ENCODE measurements at places on chromosomes 5 and 9.
A peak's percentile ranks its signal among the peaks of the same experiment; 100 is the strongest.

DNA sequence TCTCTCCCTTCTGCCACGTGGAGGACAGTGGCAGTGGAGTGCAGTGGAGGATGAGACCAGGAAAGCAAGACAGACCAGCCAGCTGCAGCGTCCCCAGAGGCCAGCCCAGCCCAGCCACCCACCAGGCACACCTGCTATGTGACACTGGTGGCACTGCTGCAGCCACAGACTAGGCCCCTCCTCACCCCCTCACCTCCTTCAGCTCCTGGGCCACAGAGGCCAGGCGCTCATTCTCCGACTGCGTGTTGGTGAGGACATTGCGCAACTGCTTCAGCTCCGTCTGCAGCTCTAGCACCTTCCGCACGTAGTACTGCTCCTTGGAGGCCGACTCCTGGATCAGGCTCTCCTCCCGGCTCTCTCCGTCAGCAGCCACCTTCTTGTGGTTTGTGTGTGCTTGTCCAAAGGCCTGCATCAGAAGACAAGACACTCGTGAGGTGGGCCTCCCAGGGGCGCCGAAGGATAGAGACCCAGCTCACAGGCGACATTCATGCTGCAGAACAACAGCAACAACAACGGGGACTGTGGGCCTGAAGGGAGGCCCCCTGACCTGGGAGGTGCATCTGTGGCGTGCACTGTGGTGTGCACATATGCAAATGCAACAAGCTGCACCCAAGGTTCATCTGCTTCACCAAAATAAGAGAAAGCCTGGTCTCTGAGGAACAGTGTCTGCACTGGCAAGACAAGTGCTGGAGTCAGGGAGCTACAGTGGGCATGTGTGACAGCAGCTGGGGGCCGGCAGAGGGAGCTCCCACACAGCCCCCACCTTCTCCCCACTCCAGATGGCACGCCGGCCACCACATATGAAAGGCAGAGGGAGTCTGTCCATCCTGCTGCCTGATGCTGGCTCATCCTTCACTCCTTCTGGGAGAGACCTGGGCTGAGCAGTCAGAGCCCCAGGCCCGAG, 35.5 kb downstream of the BICD2 start:
- no peak for DNase-seq

DNA sequence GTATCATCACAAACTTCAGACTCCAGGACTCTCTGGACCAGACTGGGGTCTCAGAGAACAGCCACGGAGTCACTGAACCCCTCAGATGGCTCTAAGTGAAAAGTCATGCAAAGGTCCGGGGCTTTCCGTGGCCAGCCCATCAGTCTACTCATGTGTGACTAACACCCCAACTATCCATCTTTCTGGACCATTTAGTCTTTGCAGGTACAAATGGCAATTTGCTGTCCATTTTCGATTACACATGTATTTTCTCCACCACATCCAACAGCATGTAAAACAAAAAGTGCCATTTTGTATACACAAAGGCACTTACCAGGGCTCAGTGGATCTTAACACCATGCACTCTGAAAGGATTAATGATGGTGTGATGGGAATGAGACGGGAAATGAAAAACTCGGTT, 387.7 kb downstream of the BNC2 start:
- no peak for DNase-seq

- peak; percentile 97 for DNase-seq
These were observed at the start of gene BRD3OS for GRCh38 chr9:134024828-134025605. TSS of gene BRD3OS (plus strand) at chr9:134025481. CDS start at chr9:134026748, 1,267 bp downstream.

DNA sequence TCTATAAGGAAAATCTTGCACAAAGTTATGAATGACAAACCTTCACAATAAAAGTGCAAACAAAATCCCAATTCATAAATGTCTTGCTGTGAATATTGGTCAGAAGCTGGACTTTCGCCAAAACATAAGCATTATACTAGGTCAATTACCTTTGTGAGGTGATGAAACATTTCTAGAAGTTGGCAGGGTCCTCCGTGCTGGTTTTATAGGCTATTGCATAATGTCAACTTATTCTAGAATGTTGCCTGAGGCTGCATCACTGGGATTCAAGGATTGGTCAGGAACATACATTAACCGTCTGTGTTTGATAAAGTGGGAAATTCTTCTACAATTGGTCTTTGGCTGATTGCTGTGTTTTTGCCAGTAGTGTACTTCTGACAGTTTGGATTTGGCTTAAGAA, 49.8 kb upstream of the PALM2AKAP2 start:
- peak; percentile 19 for DNase-seq

- DNase-seq: no peak
These were observed 8.4 kb downstream of the ZNF474 start for GRCh38 chr5:122137702-122138101.

DNA sequence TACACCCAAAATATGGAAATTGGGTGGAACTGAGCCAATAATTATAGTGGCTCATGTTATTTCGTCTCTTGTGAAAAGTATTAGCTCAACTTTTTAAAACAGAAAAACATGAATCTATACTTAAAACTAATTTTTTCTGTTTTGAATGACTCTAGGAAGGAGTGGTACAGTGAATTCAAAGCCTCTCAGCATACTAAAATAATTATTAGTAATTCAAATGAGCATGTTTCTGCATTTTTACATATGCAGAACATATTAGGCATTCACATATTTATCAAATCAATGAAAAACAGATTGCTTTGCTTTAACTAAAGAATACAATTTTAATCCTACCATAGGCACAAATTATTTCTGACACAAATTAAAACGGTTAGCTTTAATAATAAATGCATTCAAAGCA, 54.3 kb downstream of the CSNK1A1 start:
- DNase-seq: no peak

- no peak for DNase-seq
These were observed 10.6 kb downstream of the LAMC3 start for GRCh38 chr9:131019388-131020239.

DNA sequence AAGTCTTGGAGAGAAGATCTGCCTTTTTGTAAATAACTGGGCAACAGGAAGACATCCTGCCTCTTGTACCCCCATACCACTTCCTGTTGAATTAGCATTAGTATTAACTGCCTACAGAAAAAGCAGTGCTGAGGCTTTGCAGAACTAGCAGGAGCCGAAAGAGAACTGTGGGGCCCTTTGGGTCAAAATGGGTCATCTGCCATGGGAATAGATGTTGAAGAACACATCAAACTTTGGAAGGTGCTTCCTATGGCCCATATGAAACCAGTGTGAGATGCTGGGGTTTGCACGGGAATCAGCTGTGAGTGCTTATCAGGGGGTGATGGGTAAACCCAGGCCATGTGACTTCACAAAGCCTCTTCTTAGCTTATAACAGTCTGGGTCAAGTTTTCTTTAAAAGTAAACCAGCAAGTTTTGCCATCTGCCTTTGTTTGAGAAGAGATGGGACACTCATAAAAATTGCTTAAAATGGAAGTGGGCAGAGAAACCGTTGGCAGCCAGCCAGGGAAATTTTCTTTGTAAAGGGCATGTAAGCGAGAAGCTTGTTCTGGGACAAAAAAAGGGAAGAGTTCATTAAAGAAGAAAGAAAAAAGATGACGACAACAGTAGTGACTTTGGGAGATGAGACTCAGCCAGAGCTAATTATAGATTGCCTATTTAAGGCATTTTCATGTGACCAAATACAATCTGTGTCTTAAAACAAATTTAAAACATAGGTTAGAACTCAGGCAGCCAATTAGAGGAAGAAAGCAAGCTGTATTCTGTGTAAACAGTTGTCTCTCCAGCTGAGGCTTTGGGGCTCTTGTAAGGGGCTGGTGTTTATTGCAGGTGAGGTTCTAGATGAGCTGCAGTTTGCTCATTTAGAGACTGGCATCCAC, 4.4 kb downstream of the SLC25A25 start:
- no peak for DNase-seq

DNA sequence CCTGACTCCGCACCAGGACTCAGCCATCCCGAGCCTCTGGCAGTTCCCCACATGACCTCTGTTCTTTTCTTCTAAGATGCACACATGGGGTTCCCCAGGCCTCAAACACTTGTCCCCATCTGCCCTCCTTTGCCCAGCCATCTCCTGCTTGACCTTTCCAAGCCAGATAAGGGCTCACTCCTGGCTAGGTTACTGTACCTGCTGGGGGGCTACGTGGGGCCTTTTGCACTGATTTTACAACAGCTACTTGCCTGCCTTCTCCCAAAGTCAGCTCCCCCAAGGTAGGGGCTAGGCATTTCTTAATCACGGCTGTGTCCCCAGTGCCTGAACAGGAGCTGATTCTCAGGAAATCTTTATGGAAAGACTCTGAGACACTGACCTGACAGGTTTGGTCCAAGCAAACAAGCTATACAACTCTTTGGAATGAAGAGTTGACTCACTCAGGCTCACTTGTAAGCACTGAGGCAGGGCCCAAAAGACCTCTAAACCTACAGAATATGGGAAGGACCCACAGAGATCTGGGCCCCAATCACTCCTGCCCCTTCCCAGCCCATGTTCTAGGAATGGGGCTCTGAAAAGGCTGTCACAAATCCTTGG, 2.5 kb downstream of the MACROH2A1 start:
- no peak for DNase-seq

DNA sequence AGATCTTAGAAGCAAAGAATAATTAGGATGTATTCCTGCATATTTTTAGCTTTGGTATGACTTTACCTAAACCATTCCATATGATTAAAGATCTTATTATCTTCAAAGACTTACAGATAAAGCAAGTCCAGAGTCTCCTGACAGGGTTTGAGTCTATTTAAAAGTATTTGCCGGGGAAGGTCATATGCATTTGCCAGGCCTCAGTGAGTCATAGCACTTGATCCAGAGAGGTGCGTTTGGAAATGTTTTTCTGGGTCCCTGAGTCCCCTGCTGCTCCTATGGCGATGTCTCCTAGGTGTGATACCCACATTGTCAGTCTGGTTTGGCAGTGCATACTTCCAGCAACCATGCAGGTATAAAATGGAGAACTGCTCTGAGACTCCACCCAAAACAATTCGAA, 217.0 kb downstream of the FBXL7 start:
- no peak for DNase-seq

DNA sequence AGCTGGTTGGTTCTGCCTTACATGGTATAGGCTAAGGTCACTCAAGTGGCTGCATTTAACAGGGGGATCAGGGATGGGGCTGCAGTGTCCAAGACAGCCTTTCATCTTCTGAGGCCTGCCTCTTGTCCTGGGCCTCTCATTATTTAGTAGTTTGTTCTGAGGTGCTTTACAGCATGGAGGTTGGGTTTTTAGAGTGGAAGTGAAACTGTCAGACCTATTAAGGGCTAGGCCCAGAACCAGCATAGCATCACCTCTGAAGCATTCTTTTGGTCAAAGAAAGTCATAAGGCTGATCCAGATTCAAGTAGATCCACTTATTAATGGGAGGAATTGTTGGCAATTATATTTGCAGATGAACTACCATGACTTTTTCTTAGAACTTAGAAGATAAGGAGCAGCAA, 146.0 kb upstream of the NMUR2 start:
- no peak for DNase-seq

- DNase-seq: no peak
These were observed 45.2 kb upstream of the ALDH1B1 start for GRCh38 chr9:38347271-38347671.

DNA sequence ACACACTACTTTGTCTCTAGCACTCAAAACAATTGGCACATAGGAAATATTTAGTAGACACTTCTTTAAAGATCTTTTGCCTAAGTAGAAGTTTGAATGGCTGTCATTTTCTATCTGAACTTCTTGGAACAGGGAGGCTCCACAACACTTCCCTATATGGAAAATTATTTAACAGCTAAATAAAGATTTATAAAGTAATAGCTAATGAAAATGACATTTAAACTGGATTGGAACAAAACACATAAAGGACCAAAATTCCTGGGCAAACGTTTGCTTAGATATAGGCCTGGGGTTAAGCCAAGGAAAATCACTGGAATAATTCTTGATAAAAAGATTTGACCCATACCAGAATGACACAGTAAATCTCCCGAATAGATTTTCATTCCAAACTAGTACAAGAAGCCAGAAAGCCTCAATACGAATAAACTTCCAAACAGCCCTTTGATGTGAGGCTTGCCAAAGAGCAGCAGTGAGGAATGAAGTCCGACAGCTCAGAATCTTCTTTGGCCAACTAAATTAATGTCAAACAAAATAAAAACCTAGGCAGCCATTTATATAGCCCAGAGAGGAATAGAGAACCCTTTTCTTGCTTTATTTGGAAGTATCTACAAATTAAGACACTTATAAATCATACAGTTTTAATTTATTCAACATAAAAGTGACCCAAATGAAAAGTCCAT, 20.3 kb upstream of the RNF180 start:
- no peak for DNase-seq

DNA sequence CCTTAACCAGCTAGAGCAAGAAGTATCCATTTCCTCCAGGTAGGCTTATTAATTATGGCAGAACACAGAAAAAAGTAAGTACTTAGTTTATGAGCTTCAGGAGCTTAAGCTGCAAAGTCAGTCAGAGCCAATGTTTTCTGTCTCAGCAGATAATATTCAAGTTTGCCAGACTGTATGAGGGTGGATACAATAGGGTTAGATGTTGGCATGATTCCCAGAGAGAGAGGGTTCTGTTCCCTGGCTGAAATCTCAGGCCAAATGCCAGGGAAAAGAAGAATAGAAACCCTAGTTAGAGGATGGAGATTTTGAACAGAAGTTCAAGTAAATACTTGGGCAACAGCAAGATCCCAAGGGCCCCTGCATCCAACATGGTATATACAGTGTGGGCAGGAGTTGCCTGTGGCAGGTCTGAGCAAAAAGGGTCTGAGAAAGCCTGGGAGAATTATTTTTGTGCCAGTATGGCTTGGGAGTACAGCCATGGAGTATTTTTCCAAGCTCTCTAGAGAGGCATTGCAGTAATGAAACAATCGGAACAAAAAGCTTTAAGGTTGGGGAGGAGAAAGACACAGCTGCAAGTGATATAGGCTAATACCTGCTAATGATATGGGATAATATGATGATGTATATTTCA, 31.0 kb upstream of the ISOC1 start:
- peak; percentile 8 for DNase-seq

GRCh38 chr9:77793849-77794248, 145.7 kb upstream of the GNA14 start:
- no peak for DNase-seq

DNA sequence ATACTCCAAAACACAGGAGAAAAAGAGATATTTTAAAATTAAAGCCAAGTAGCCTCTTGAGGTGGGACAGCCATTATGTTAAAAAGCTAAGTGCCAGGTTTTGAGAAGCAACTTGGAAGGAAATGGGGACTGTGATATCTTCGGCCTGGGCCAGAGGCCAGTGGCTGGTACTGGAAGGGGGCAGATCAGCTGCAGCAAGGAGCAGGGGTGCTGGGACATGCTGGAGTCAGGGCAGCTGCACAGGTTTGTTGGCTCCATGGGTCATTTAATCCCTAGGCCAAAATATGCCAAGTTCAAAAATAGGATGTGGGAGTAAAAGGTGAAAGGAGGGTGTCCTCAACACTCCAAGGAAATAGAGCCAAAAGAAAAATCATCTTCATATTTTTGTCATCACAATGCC, 30.0 kb downstream of the ADRB2 start:
- DNase-seq: no peak

GRCh38 chr9:117464941-117465616, 50.2 kb upstream of the ASTN2 start:
- peak; percentile 60 for DNase-seq

All from NCI-H1092 (cell line).